ENCODE measurements at places on chromosomes 4 and X.
A peak's percentile ranks its signal among the peaks of the same experiment; 100 is the strongest.

- DNase-seq = no peak
Measured at GRCh38 chr4:8199594-8200301, 658 bp downstream of the SH3TC1 start.

DNA sequence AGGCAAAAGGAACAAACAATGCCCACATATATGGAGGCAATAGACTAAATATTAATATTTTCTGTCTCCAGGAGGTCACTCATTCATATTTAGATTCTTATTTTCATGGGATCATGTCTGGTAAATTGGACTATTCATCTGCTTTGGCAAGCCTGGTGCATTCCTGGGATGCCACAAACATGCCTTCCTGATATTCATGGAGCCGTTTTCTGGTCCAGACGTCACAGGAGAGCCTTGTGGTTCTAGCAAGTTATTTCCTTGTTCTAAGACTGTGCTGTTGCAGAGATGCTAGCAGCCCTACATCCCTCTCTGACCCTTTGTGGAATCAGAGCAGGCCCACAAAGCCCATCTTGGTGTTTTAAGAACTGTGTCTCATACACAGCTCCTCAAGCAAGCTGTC is 16.1 kb upstream of the EXOSC9 start:
- no peak for DNase-seq

DNA sequence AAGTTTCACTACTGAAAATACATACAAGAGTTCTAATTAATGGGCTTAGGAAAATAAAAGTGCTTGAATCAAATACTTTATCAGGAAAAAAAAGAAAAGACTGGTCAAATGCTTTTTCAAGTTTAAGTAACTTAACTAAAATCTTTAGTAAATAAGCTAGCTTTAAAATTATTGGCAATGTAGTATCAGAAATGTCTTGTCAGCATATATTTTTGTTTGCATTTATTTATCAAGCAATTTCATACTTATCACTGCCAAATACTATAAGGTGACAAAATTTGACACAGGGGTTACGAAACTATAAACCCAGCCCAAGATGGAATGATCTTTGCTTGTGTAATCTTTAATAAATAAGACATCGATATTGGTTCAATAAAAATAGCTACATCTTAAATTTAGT is 31.8 kb upstream of the MAGEA4 start:
- DNase-seq = no peak

- no peak for DNase-seq
Measured at GRCh38 chr4:76644831-76645485, 209.9 kb downstream of the SHROOM3 start.

- DNase-seq = no peak
Measured at GRCh38 chr4:110371016-110371770, 104.8 kb upstream of the ENPEP start.

- DNase-seq = peak; percentile 52
Measured at GRCh38 chr4:158253350-158253980, 43.2 kb downstream of the TMEM144 start.

- no peak for DNase-seq
Measured at GRCh38 chr4:140180577-140180976, 26.6 kb upstream of the MAML3 start.

DNA sequence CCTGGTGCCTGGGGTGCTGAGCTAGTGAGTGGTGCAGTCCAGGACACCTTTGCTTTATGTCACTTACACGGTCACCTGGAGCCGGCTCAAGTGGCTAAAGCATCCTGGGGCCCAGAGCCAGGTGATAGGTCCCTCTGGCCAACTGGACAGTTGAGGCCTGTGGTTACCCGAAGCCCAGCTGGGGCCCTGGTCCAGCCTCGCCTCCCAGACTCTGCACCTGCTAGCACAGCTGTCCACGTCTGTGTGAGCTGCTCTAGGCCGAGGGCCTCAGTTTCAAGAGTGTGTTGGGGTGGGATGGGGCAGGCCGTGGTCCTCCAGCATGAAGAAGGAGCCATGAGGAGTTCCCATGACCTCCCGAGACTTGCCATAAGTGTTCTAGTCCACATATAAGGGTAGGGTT is 7.7 kb upstream of the ADD1 start:
- no peak for DNase-seq

DNA sequence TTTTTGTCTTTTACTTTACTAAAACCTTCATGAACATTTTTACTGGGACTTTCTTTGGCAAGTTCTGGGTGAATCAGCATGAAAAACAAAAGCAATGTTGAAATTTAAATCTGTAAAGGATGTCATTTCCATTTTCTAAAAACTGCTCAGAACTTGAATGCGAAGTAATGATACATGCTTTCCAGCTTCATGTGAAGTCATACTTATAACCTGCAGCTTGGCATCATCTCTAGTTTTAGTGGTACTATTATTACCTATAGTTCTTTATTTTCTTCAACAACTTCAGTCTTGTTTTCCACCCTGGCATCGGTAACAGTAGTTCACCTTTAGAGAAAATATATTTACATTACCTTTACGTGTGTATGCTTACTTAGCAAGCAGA is 421.4 kb upstream of the DIPK2B start:
- DNase-seq = no peak

GRCh38 chrX:28888416-28888815 is 301.2 kb downstream of the IL1RAPL1 start:
- no peak for DNase-seq

DNA sequence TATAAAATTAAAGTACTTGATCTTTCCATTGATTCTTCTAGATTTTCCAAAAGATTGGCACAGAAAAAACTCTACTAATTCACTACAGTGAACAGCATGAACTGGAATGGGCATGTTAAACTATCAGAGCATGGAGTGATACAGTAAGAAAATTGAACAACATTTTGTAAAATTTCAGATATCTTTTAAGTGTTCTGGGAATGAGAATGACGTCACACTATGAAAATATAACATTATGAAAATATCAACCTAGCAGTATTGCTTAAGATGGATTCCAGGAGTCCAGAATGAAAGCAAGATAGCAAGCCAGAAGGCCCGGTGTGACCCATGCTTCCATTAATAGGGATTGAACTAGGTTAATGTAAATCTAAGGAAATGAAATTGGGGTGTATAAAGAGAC is 319.9 kb downstream of the GABRG1 start:
- DNase-seq = no peak

DNA sequence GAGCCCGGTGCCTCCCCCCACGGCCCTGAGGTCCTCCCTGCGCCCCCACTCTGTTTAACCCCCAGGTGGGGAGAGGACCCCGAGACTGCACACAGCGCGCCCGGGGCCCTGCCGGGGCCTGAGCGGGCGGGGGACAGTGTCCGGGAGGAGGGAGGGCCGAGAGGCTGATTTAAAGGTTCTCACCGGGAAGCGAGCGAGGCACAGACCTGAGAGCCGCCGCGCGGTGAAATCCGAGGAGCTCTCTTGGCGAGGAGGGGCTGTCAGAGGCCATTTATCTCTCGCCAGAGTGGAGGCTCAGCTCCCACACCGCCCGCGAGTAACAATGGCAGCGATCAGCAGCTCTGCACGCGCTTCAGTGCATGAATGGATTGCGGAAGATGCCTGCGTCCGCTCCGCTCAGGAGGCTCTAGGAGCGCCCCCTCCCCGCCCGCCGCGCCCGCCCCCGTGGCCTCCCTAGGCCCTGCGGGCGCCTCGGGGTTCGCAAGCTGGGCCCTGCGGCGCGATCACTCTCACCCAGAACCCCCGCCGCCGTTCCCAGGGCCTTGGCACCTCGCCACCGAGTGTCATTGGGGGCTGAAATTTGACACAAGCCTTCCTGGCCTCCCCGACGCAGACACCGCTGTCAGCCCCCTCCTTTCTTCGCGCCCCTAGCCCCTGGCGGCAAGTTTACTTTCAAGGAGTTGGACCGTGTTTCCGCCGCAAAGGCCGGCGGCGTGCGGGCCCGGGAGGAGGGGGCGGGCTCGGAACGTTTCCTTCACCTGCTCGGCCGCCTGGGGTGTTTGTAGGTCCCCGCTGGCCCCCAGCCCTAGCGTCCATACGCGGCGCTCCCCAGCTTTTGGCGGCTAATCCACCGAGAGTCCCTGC is 48.7 kb upstream of the BCOR start:
- peak; percentile 51 for DNase-seq

DNA sequence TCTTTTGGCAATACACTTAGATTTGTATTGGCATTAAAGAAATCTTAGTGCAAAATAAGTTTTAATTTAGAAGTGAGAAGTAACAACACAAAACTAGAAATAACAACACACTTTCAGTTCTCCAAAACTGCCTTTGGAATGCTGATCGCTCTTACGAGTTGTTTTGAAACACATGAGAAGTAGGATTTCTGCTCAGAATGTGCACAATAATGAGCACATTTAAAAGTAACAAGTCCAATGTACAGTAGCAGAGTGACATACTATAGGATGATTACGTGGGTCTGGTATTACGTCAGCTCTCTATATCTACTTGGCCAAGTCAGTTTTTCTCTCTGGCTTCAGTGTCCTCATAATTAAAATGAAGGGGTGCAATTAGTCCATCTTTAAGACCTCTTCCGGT is 164.8 kb downstream of the CHM start:
- DNase-seq = no peak

- no peak for DNase-seq
Measured at GRCh38 chr4:25051534-25051933, 20.8 kb upstream of the LGI2 start.

DNA sequence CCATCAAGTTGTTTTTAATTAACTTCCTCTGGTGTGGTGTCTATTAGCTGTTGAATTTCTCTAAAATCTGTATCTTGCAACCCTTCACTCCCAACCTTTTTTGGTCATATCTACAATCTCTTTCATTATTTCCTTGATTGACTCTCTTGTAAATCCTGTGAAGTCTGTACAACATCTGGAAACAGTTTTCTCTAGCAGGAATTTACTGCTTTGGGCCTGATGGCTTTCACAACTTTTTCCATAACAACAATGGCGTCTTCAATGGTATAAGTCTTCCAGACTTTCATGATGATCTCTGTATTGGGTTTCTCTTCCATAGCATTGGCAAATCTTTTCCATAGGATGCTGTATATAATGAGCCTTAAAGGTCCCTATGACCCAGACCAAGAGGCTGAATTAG is 49.0 kb downstream of the TBC1D19 start:
- no peak for DNase-seq

DNA sequence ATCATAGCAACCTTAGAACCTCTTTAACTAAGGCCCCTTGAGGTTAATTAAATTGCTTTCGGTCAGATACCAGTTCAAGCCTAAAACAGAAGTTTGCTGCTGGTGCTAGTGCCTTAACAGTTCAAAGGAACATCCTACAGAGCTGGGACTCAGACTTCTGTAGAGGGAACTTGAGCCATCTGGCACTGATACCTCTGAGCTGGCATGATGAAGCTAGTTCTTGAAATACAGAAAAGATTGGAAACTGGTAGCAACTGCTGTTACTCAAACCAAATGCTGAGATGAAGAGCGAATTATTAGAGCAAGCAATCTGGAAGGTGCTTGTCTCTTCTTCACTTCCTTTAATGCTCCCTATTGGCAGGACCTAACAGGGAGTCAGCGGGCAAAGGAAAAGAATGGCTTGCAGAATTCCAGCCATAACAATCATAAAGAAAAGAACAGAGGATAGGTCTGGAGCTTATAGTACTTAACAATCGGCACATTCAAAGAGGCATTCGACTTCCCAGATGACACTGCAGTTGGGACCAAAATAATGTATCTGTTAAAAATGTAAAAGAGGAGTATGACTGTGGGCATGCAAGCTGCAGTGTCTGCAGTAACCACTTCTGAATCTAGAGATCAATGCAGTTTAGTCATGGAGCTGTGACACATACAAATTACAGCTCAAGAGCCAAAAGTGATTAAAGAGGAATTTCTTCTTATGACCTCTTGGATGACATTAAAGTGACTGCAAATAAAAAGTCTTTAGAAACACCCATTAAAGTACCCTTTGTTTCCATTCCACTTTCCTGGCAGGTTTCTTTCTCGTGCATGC is 298.9 kb downstream of the PDGFC start:
- no peak for DNase-seq

DNA sequence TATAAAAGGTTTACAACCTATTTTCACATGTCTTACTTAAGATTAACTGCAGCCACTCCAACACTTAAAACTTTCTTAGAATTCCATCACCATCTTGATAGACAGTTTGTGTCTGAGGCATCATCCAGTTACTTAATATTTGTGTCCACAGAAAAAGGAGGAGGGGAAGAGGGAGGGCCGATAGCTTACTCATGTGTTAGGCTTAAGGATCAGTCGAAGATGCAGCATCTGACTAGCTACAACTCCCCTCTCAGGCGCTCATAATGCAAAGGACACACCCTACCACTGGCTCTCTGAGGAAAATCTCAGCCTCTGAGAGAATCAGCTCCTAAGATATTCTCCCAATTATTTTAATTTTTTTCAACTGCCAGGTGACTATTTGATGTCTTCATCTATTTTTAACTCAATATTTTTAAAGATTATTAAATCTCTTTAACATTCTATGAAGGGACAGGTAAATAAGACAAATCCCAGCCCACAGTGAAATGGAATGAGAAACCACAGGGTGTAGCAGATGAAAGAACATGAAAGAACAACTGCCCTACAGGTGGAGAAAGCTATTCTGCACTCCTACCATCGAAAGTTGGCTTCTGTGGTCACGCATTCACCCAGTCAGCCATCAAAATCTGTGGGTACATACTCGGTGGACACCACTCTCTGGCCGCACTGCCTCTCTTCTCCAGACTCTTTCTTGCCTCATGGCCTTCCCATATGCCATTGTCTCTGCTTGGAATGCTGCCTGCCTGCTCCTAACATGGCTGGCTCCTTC is 48.0 kb downstream of the ARAP2 start:
- DNase-seq = no peak

DNA sequence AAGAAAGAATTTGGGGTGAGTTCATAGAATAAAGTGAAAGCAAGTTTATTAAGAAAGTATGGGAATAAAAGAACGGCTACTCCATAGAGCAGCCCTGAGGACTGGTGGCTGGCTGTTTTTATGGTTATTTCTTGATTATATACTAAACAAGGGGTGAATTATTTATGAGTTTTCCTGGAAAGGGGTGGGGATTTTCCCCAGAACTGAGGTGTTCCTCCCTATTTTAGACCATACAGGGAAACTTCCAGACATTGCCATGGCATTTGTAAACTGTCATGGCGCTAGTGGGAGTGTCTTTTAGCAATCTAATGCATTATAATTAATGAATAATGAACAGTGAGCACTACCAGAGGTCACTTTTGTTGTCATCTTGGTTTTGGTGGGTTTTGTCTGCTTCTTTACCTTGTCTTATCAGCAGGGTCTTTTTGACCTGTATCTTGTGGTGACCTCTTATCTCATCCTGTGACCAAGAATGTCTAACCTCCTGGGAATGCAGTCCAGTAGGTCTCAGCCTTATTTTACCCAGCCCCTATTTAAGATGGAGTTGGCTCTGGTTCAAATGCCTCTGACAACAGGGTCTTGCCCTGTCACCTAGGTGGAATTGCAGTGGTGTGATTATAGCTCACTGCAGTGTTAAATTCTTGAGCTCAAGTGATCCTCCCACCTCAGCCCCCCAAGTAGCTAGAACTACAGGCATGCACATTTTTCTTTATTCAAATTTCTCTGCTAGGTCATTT is 27.1 kb downstream of the RAPGEF2 start:
- DNase-seq = no peak

- DNase-seq = no peak
Measured at GRCh38 chrX:138345801-138346200, 365.7 kb downstream of the FGF13 start.
